ENCODE measurements at places on chromosomes 4 and X. TPM values are rescaled to one million over a fixed set of nuclear protein-coding genes. Genes with fewer than 3 reads are reported as not detected.

NXF2B gene
- total RNA-seq = 0.16 TPM

DNA sequence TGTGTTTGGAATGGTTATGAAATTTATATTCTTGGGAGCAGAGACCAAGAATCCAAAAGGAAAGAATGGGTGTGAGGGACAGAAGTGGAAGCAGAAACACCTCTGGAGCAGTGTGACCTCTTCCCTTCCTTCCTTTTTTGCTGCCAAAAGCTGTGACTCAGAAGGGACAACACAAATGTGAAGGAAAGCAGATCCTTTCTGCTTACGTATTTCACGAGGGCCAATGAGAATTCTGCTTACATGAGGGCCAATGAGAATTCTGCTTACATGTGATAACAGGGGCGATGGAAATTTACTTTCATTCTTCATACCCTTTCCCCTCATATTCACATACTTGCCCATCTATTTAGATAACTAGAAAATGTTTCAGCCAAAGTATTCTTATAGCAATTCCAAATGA, 404.6 kb downstream of the PRDM5 start:
- peak; percentile 63 for DNase-seq

STK32B gene
- total RNA-seq = 3.1 TPM

DNA sequence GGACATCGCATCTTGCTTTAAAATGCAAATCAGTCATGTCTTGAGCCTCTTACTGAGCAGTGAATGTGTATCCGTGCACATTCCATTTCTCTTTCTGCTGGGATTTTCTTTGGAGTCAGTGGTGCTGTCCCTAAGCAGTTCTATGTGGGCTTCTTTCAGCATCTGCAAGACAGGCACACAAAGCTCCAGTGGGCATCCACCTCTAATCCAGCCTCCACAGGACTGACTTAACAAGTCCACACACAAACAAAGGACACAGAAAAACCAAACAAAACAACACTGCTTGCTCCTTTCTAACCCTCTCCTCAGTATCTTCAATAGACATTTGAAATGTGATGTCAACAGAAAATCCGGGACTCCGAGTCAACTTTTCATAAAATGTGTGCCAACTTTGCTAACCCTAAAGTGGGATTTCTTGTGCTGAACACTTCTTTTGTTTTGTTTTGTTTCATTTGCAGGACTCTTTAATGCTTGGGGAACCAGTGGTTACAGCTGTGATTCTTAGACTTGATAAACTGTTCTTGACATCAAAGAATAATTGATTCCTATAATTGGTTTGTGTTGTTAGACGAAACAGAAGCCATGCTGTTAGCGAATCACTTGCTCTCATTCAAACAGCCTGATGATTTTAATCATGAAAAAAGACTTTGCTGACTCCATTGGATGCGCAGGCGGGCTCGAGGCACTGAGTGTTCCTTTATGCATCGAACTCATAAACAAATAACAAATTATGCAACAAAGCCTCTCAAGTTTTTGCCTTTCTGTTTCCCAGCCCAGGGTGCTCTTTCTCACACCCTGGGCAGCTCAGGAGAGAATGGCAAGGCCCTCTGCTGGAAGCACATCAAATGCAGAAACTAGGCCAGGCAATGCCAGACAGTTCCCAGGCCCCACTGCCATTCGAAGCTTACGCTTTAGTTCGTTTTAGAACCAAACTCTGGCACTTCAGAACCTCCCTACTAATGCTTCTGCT, 20.1 kb downstream of the ETNPPL start:
- peak; percentile 33 for DNase-seq

GRCh38 chr4:127870688-127871087, 10.0 kb upstream of the PLK4 start:
- peak; percentile 21 for DNase-seq

GRCh38 chr4:138414202-138414601, 172.1 kb upstream of the SLC7A11 start:
- no peak for DNase-seq

DNA sequence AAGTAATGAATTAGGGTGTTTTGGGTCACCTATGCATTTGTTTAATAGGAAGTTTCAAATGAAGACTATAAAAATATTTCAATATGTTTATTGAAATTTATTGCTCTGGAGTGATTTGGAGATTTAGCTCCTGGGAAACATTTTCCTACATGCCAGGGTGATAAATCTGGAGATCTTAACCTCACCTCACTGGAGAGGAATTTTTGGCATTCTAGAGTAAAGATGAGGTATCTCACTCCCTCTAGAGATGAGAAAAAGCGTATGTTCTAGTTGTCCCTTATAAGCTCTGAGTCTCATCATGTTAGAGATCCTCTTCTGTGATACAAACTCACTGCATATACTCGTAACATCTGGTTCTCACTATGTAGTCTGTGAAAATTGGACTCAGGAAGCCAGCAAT, 219.0 kb downstream of the KLHL4 start:
- no peak for DNase-seq

KLF8 gene
- total RNA-seq = not detected

ASMT gene
- total RNA-seq = 0.90 TPM

DNA sequence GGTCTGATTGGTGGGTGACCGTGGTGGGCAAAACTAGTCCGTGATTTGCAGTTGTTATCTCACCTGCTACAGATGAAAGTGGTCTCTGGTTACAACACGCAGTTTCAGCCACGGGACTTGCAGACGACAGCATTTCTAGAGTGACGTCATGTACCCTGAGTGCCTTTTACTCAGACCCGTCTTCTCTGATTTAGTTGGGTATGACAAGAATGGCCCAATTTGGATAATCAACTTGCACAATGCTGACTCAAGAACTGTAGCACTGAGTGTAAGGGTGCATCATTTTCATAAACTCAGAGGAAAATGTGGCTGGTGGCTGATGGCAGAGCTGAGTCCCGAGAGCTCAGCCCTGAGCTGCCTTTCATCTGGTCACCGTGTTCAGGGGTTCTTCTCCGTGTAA, 281.4 kb upstream of the FRG1 start:
- DNase-seq = no peak

DNA sequence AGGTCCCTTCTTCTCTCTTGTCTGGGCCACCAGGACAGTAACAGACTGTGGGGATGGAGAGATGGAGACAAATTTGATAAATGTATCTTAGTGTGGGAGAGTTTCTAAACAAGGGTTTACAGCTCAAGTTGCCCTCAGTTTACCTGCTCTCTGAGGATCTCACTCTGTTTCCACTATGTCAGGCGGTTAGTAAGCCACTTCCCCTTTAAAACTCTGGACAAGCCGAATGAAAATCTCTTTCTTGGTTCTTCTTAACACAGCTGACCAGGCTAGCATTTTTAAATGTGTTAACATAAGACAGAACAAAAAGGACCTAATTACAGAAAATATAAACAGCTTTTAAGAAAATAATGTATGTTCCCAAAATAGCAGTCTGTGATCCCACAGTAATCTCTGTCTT, 2.9 kb upstream of the SCARB2 start:
- DNase-seq = no peak

NSG1 gene
- 81.7 TPM for total RNA-seq

DNA sequence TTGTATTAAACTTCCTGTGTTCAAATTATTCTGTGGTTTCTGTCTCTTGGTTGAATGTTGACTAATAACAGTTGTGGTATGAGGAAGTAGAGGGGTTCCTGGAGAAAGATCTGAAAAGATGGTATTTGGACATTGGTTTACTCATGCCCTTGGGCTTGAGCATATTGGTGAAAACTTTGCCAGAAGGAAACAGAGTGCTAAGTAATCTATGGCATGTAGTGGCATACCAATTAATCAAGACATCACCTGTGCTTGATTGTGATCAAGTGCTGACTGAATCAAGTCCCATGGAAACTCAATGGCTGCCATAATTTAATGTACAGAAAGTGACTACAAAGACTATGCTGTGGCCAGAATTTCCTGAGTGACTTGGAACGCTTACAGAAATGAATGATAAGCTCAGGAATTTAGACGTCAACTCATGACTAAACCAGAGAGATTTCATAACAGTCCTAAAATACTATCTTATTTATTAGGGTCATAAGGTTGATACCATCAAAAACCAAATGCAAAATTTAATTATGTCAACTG, 2062.9 kb downstream of the ARAP2 start:
- DNase-seq = no peak

- DNase-seq = peak; percentile 67
These were observed 42.9 kb downstream of the NDST3 start for GRCh38 chr4:118076958-118077766.

NWD2 gene
- not detected for total RNA-seq
